NCI-H1105 (cell line): ENCODE measurements at places on chromosomes 4 and X.

- DNase-seq = no peak
Observed at GRCh38 chr4:38195486-38195885, 235.3 kb downstream of the PTTG2 start.

- no peak for DNase-seq
Observed at GRCh38 chrX:16978193-16978984, 31.9 kb downstream of the REPS2 start.

DNA sequence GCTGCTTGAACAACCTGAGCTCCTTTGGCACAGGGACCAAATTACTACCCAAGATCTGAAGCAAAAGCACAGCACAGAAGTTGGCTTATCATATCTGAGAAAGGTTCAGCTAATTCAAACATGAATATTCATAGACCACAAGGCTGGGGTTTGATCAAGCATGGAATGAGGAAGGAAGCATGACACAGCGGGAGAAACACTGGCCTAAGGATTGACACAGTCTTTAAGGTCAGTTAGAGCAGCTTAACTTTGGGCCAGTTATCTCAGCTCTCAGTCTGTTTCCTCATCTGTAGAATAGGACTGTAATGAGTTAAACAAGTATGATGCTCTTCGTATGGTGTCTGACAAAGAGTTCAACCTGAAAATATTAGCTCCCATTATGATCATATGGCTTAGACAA lies 88.5 kb upstream of the CBR4 start:
- no peak for DNase-seq

DNA sequence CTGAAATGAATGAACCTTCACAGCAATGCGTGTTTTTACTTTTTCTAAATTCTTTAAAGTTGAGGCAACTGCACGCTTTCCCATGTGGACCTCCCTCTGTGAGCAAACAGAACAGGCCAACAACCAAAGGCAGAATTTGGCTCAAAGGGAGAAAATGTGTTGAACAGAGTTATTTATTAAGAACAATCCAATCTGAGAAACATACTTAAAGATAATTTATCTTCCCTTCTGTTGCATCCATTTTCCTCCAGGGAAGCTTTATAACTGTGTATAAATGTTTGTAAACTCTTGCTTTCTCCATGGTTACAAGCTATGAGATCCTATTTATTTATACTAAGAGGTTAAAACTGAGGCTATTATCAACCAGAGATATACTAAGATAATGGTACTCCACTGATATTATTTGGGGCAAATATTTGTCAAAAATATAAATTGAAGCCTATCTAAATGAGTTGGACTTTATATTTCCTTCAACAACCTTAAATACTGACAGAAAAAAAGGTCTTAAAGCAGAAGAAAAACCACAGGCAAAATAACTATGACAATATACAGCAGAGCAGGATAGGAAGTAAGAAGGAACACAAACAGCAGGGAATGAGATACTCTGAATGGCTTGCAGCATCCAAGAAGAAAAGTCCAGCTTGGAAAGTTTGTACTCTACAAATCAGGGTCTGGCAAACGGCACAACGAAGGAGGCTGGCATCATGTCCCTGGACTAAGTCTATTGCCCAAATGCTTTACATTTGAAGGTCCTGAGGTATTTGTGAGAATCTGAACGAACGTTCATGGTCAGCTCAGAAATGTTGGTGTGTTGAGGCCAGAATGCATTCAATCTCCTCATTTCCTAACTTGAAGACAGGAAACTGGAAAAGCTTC lies 663.2 kb upstream of the INTU start:
- DNase-seq = no peak

- no peak for DNase-seq
Observed at GRCh38 chrX:115392871-115393270, 103.4 kb downstream of the LUZP4 start.

DNA sequence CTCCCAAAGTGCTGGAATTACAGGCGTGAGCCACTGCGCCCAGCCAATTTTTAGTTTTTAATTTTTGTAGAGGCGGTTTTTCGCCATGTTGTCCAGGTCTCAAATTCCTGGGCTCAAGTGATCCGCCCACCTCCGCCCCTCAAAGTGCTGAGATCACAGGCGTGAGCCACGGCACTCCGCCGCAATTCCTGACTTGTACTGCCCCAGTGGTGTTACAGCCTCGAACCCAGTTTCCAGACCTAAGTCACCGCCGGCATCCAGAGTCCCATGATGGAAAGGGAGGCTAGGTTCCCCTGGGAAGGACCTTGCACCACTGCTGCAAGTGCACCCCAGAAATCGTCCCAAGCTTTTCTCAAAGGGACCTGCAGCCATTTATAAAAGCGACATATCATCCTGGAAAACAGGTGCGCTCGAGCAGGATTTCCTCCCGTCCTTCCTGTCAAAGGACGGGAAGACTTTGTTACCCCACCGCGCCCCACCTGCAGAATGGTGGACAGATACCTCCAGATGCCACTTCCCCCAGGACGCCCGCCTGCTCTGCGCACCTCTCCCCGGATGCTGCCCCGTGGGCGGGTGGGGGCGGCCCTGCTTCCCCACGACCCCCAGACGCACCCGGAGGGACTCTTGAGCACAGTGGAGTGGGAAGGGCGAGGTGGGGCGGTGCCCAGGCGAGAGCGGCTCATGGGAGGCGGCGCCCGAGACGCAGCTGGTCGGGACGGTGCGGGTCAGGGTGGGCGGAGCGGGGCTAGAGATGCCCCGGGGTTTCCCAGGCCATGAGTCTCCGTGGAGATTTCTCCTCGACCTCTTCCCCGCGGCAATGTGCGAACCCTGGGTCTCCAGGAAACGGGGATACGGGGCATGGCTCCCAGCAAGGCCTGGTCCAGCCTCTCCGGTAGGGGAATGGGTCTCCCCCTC lies 947 bp upstream of the RPL10 start:
- peak; percentile 57 for DNase-seq

DNA sequence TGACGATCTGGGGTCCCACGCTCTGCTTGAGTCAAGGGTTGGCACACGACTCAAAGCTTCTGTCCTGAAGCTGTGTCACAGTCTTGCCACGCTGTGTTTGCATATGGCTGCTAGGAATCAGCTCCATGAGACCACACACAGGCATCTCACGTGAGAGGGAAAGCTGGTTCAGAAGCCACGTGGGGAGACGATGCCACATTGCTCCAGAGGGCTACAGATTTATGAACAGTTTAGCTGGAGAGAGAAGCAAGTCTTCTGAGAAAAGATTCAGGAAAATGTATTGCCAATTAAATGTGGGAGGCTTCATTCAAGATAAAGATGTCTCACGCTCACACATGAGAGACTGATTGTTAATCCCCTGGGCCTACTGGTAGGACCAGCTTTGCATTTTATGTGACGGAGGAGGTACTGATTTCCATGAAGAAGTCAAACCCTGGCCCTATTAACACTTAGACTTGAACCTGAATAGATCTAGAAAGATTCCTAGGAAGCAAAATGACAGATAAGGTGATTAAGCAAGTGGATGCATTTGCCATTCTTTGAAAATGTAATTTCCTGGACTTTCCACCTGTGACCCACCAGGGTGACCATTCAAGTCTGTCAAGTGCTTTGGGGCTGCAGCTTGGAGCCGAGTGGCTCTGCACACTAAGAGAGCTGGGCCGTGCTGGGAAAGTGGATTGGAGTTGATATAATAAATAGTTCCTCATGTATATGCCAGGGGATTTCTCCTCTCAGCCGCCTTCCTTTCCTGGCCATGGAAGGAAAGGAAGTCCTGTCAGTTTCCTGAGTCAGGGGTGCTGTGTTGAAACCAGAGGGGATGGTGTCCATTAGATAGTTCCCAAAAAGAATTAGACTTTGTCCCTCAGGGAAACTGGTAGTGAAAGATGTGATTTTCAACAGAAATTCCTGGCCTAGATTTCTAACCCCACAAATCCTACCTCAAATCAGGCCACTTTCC lies 29.0 kb downstream of the ENPP6 start:
- DNase-seq = no peak

GRCh38 chrX:154028502-154029184 lies 8.9 kb upstream of the IRAK1 start:
- DNase-seq = no peak

- DNase-seq = no peak
Observed at GRCh38 chr4:67885762-67886161, 2.0 kb upstream of the TMPRSS11D start.

GRCh38 chr4:176671532-176671931 lies 121.2 kb downstream of the VEGFC start:
- DNase-seq = no peak

GRCh38 chrX:55710701-55711100 lies 6.8 kb upstream of the RRAGB start:
- no peak for DNase-seq

DNA sequence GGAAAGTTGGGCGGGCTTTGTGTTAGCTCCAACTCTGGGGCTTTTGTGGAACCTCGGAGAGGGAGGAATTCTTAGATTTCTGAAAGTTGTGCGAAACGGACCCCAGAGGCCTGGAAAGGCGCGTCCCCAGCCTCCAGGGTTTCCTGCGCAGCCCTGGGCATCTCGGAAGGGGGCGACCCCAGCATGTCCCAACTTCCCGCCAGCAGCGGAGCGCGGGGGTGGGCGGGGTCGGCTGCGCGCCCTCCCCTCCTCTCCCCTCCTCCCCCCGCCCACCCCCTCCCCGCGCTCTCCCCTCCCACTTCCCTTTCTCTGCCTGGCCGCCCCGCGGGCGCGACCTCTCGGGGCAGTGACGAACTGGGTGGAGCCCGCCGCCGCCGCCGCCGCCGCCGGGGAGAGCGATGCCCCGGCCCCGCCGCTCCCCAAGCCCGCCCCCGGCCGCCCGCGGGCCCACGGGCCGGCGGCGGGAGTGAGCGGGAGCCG lies 16.8 kb downstream of the PTTG2 start:
- peak; percentile 22 for DNase-seq

- DNase-seq = no peak
Observed at GRCh38 chr4:177281351-177281909, 28.2 kb upstream of the NEIL3 start.

- no peak for DNase-seq
Observed at GRCh38 chrX:17944833-17945497, 83.9 kb upstream of the RAI2 start.

GRCh38 chr4:77025643-77026321 lies 50.0 kb downstream of the CCNI start:
- DNase-seq = no peak
